ENCODE measurements at places on chromosomes 1 and 21.

- peak; percentile 46 for DNase-seq
Observed at GRCh38 chr1:42266253-42267135, 68.5 kb downstream of the FOXJ3 start.

DNA sequence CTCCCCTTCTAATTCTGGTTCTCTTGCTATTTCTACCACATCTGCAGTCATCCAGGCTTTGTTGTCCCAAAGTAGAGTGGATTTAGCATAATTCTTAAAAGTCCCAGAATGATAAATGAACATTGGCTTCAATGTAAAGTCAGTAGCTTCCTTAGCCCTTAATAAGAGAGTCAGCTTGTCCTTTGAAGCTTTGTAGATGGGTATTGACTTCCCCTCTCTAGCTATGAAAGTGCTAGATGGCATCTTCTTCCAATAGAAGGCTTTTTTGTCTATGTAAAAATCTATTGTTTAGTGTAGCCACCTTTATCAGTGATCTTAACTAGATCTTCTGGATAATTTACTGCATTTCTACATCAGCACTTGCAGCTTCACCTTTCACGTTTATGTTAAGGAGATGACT is 181.4 kb upstream of the B3GALT2 start:
- DNase-seq: no peak

- DNase-seq: no peak
Observed at GRCh38 chr1:116855773-116856201, 53.9 kb upstream of the PTGFRN start.

DNA sequence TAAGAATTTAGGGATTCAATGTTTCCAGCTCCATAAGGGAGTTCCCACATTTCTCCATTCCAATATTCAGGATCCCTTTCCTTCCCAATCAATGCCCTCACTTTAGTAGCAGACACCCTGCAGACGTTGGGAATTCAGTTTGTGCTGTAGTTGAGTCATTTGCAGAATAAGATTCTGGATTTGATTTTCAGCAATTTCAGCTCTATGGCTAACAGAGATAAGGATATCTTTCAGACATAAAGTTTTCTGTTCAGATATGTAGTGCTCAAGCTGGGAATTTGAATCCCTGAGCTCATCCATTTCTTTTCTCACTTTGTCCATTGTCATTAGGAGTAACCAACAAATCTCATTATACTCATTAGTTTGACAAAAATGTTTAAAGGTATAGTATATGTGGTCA is 13.1 kb downstream of the MPZL1 start:
- no peak for DNase-seq

DNA sequence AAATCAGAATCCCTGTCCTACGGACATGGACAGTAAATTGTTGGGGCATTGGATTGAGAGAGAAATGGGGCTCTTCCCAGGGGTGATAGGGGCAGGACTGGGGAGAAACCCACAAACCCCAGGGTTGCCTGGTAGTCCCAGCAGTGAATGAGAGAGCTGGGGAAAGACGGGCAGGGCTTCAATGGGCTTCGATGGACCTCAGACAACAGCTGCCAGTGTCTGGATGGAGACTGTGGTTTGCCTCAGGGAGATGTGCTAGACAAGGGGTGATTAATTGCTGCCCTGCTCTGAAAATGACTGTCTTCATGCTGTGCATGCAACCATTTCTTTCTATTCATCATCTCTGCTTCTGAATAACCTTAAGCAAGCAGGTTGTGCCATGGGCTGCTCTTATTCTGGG is 7.4 kb downstream of the GPR25 start:
- DNase-seq: no peak

DNA sequence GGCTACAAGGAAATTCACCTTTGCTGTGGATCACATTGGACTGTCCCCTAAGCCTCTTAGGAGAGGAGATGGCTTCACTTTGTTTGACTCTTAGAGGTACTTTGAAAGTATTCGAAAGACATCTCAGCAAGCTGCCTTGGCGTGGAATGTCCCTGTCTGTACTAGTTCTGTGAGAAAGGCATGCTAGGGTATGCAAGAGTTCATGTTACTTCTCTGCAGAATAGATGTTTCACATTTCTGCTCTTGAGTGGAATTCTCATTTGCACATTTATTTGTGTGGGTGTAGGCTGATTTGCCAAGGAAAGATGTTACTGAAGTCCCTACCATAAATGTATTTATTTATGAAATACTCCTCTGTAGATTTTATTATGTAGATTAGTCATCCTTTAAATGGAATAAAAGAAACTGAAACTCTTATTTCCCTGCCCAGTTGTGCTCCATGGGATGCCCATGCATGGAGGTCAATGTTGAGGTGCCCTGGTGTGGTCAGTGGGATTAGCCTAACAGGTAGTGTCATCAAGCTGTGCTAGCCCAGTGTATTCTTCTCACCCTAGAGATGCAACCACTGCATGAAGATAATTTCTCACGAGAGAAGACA is 13.8 kb downstream of the MIA3 start:
- no peak for DNase-seq

GRCh38 chr1:216113181-216113580 is 310.1 kb downstream of the USH2A start:
- DNase-seq: no peak

DNA sequence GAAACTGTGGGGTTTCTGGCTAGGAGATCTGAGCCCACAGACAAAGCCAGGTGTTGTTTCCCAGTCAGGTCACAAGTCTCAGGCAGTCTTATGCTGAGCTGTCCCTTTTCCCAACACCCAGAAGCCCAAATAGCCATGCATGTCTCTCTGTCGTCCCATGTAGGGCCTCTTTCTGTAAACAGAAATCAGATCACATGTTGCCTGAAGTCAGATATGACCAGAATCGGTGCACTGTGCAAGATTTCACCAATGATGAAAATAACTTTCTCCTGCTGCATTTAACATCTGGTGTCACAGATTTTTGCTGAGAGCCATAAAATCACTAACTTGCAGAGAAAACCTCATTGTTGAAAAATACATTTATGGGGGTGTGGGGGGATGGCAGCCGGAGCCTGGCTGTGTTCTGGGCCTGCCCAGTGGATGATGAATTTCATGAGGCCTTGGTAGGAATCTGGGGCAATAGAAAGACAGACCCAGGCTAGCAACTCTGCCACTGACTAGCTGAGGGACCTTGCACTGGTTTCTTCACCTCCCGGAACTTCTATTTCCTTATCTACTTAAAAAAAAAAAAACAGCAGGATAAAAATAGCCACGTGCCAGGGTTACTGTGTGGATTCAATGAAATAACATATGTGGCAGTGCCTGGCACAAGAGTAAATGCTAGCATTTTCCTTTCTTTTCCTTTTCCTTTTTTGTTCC is 158.8 kb upstream of the NFIA start:
- DNase-seq: no peak

DNA sequence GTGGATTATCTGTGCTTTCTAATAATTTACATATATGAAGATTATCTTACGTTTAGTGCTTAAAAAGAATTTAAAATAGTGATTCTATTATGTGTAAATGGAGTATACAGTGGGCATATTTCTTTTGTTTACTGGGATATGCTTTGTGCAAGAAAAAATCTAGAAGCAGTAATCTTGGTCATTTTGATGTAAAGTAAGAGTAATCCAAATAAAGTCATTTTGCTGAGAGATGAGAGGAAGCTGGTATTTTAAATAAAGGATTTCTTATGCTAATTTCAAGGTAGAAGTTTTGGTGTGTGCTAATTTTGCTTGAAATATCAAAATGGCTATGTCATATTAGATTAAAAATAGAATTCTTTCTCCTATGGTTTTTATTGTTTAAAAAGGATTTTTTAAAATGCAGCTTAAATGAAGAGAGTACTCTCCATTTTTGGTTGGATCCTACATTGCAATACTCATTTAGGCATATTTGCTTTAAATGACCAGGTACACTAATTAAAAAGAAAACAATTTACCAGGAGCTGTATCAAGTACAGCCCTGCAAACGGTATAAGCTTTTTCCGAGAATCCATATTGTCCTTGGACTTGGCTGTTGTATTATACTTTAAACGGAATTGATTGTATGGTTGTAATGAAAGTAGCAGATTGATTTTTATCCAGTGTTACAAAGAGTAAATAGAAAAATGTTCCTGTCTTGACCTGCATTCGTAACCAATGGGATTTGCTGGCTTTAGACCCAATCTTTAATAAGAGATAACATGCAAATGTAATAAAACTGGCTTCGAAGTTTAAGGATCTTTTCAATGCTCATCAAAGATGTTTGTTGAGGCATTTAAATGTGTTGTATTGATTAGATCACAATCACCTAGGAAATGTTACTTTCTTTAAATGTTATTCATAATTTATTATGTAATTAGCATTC is 574.7 kb downstream of the USP25 start:
- no peak for DNase-seq

GRCh38 chr21:23307065-23307464 is 2300.2 kb downstream of the MRPL39 start:
- DNase-seq: no peak

GRCh38 chr1:45148209-45148825 is 58.1 kb downstream of the ZSWIM5 start:
- DNase-seq: no peak

- DNase-seq: no peak
Observed at GRCh38 chr1:8460132-8460544, 142.2 kb downstream of the SLC45A1 start.

DNA sequence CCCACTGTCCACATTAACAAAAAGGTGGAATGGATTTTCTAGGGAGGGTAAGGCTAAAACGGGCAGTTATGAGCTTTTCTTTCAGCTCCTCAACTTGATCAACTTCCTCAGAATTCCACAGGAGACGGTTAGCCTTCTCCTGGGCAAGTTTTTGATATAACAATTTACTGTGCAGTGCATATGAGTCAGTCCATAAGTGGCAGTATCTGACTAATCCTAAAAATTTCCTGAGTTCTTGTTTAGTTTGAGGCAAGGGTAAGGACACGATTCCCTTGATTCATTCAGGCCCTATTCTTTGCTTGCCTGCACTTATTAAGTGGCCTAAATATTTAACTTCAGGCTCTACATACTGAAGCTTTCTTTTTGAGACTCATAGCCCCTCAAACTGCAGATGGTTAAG is 6.2 kb upstream of the AADACL3 start:
- no peak for DNase-seq

- no peak for DNase-seq
Observed at GRCh38 chr1:16115468-16115983, 40.3 kb downstream of the EPHA2 start.

- DNase-seq: no peak
Observed at GRCh38 chr1:45033356-45033755, 21.3 kb downstream of the UROD start.

- DNase-seq: no peak
Observed at GRCh38 chr1:203174324-203174985, 1.2 kb downstream of the MYBPH start.

DNA sequence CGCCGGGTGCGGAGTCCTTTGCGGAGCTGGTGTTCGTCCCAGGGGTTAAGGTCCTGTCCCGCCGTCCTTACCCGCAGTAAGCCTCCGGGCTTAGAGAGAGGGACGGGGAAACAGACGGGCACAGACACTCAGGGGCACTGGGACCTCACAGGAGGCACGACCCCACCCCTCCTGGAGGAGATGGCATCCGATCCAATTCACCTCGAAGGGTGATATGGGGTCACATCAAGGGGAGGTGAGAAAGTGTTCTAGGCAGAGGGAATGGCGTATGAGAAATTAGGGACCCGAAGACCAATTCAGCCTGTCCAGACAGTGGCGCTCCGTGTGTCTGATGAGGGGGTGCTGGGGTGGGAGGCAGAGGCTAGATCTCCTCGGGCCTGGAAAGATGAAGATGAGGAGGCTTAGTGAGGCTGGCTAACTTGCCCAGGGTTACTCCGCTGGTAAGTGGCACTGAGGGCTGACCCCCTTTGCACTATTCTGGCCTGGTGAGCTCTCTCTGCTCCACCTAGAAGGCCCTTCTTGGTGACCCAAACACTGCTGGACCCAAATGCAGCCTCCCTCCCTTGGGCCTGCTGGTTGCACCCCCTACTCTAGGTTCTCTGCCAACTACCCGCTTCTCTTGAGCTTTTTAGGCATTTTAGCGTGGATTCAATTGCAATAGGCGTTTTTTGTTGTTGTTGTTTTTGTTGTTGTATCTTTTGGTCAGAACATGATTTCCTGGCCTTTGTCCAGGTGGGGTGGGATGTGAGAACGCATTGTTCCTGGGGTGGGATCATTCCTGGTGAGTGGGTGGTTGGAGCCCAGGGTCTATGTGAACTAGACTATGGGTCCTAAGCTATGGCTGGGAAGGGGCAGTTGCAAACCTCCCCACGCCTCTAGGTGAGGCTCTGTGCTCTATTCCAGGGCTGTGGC is 12.3 kb downstream of the BTBD19 start:
- DNase-seq: no peak

- DNase-seq: no peak
Observed at GRCh38 chr1:150516616-150517015, 1.1 kb downstream of the FALEC start.

DNA sequence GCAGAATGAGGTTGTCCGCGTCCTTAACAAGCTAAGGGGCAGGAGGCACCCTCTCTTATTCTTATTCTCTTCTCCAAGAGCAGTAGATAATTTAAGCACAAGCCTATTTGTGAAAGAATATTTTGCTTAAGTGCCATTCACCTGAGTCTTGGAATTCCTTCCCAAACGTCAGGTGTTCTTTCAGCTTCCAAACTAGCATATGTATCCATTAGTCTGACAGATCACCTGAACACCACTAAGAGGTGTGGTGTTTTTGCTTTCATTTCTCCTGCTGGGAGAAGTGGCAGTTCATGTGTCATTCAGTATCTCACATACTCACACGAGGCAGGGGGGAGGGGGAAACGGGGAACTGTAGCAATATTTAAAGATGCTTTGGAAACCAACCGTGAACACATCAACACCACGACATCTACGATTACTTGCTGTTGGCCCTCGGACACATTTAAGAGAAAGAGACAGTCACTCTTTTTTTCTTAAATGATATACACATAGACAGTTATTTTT is 45.5 kb upstream of the RBM15 start:
- DNase-seq: no peak

- DNase-seq: no peak
Observed at GRCh38 chr1:168987923-168988322, 118.6 kb upstream of the ATP1B1 start.

DNA sequence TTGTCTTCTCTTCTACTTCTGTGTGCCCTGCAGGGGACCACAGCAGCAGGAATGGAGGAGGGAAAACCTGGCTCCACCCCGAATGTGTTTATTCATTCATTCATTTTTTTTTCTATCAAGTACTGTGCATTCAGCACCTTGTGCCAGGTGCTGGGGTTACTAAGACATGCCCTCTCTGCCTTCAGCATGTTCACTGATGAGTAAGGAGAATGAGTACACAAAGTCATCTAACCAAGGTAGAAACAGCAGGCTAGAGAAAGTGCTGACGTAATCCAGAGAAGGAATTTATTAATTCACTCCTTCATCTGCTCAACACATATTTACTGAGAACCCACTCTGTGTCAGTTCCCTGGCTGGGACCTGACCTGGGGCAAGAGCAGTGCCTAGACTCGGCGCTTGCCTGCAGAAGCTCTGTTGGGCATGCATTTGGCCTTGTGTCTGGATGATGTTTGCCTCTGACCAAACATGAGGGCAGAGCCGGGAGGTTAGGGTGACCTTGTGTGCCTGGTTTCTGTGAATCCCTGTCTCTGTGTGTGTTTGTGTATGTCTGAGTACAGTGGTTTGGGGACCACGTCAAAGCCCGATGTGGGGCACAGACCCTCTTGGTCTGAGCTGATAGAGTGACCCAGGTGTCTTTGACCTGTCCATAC is 3.3 kb upstream of the MYOG start:
- no peak for DNase-seq

All from H1 (cell line).